ENCODE measurements at places on chromosomes 16 and 17. TPM values are rescaled to one million over a fixed set of nuclear protein-coding genes. Genes with fewer than 3 reads are reported as not detected.

DNA sequence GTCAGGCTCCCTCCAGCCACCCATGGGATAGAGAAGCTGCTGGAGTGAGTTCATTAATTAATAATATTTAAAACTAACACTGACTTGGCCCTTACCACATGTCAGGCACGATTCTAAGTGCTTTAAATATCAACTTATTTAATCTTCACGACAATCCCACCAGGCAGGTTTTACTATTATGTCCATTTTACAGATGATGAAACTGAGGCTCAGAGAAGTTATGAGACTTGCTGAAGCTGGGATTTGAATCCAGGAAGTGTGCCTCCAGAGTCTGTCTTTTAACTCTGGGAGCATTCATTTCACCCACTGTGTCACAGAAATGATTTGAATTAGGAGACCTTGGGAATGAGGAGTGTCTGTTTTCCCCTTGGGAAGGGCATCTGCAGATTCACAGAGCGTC is 8.8 kb downstream of the SPNS3 start:
- no peak for DNase-seq

DNA sequence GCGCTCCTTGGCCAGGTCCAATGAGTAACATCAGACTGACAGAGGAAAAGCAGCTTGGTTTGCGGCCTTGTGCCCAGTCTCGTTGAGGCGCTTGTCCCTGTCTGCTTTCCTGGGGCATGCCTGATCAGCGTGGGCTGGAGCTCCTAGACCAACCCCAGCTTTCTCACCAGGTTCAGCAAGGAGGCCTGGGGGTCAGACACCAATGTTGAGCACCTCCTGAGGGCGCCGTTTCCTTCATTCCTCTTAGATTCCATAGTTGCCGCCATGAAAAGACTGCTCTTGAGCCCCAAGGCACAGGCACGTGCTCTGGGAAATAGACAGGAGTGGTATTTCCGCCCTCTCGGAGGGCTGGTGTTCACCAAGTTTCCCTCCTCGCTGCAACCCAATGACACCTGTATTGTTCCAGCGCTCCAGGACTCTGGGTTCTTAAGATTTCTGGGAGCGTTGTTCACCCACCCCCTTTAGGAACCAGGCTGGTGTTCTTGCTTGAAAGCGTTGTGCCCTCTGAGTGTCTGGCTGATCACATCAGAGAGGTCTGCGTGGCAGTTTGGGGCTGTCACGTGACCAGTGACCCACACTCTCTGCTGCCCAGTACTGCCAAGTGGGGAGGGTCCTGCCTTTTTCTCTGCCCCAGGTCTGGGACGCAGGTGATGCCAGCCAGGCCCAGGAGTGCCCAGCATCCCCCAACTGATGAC is 18.0 kb downstream of the KCTD2 start:
- no peak for DNase-seq

- DNase-seq, result no peak
Observed at GRCh38 chr16:2874912-2875362, 8.1 kb upstream of the FLYWCH2 start.

- DNase-seq, result no peak
Observed at GRCh38 chr17:67470163-67470562, 93.1 kb downstream of the PITPNC1 start.

Gene CDH15
- not detected for total RNA-seq

Gene RHBDF1
- 17.5 TPM for total RNA-seq

Gene TSPOAP1
- total RNA-seq, result 0.87 TPM

GRCh38 chr17:36183001-36183971 is 6.8 kb upstream of the TBC1D3B start:
- no peak for DNase-seq

GRCh38 chr17:14209215-14209614 is 27.4 kb downstream of the CDRT15 start:
- DNase-seq, result no peak

Gene ZNF652
- 10.9 TPM for total RNA-seq

DNA sequence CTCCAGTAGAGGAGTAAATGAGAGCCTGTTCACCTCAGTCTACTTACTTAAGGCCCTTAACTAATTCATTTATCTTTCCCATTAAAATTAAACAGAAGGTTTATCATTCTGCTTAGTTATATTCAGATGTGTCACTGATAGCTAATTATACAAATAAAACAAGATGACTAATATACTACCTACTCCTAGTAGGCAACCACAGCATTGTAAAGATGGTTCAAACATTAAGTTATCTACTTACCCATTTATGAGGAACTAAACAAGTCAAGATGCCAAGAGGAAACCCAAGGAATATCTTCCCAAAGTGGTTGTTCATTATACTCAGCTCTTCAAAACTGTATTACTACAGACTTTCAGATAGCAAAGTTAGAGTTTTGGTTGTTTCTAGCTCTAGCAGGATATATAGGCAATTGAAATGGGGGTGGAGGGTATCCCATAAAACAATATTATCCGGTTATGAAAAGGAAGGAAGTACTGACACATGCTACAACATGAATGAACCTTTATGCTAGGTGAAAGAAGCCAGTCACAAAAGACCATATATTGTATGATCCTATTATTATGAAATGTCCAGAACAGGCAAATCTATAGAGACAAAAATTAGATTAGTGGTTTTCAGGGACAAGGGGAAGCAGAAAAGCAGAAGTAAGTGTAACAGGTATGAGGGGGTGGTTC is 56.5 kb downstream of the SPAG9 start:
- no peak for DNase-seq

Gene GNGT2
- total RNA-seq, result 1.4 TPM

DNA sequence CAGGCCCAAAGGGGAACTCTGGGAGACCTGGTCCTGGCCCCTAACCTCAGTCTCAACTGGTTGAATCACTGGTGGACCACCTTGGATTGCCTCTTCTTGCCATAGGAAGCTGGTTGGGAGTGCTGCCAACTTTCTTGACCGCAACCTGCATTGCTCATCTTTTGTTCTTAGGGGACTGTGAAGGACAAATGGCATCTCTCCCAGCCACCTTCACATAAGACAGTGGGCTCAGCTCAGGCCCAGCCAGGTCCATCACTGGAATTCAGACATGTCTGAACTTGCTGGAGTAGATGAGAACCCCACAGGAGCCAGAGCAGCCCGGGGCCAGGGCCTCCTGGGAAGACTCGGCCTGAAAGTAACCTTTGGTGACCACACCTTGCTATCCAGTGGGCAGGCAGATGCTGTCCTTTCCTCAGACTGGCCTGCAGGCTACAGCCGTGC is 18.8 kb downstream of the ADORA2B start:
- no peak for DNase-seq

Gene CTRB1
- not detected for total RNA-seq

Gene CCL17
- total RNA-seq, result not detected

Gene KRTAP4-9
- total RNA-seq, result 0.58 TPM

- DNase-seq, result no peak
Observed at GRCh38 chr16:49600976-49601375, 227.4 kb downstream of the C16orf78 start.

GRCh38 chr16:57156351-57156703 is 29.5 kb downstream of the PSME3IP1 start:
- DNase-seq, result no peak

DNA sequence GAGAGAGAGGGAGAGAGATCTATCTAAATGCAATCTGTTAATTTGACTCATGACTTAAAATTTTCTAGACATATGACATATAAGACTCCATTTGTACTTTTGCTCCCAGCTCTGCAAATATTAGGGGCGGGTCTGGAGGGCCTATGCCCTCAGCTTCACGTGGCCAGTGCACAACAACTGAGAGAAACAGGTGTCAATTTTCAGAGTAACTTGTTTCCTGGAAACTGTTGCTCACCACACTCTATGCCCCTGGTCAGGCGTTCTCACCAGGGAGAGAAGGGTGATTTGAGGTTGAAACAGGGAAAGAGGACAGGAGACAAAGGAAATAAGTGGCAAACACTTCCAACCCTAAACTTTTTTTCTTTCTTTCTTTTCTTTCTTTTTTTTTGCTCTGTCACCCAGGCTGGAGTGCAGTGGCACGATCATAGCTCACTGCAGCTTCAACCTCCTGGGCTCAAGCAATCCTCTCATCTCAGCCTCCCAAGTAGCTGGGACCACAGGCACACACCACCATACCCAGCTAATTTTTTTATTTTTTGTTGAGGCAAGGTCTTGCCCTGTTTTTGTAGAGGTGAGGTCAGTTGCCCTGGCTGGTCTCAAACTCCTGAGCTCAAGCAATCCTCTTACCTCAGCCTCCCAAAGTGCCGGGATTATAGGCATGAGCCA is 270.0 kb downstream of the SLC39A11 start:
- DNase-seq, result peak; percentile 9

- no peak for DNase-seq
Observed at GRCh38 chr17:29972277-29972676, 30.8 kb downstream of the EFCAB5 start.

DNA sequence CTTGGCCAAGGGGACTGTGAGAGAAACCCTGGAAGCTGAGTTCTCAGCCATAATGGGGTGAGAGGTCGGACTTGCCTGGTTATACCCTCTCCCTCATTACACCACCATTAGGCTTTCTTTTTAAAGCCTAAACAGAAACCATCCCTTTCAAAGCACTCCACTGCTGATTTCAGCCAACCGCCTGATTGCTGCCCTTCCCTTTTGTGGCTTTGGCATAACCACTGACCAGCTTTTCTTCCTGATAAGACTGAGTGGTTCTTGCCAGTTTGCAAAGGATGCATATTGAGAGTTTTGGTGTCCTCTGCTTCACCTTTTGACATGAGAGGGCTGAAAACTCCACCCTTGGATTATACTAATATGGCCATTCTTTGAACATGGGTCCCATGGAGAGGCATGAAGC is 308.2 kb upstream of the GOT2 start:
- DNase-seq, result no peak

DNA sequence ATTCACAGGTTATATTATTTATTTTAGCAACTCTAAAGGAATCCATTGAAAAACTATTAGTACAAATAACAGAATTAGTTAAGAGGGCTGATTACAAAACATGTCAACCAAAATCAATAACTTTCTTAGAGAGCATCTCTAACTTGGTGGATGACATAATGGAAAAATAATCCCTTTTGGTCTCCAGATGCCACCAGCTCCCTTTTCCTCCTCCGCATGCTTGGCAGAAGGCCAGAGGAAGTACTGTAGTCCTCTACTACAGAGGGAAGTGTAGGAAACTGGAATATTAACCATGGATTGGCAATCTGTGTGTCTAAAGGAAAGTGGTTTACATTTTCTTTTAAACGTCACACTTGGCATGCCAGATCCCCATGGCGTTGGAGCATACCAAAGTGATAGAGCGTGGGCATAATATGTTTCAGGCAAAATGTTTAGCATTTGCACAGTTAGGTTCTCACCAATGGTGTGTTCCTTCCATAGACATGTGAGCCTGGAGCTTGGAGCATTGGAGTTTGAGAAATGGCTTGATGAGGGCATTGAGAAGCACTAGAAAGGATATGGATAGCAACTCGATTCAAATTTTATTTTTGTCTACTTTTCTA is 106.3 kb downstream of the PRKCB start:
- no peak for DNase-seq

- no peak for DNase-seq
Observed at GRCh38 chr16:53219371-53219770, 164.6 kb downstream of the CHD9 start.

- DNase-seq, result no peak
Observed at GRCh38 chr17:49640556-49640955, 37.3 kb downstream of the SPOP start.

DNA sequence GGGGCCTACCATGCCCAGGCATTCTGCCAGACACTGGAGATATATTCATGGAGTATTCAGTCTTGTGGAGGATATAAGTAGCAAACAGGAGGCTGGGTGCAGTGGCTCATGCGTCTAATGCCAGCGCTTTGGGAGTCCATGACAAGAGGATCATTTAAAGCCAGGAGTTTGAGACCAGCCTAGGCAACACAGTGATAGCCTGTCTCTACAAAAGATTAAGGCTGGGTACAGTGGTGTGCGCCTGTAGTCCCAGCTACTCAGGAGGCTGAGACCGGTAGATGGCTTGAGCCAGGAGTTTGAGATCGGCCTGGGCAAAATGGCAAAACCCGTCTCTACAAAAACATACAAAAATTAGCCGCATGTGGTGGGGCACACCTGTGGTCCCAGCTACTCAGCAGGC is 37.7 kb upstream of the CDH3 start:
- no peak for DNase-seq

DNA sequence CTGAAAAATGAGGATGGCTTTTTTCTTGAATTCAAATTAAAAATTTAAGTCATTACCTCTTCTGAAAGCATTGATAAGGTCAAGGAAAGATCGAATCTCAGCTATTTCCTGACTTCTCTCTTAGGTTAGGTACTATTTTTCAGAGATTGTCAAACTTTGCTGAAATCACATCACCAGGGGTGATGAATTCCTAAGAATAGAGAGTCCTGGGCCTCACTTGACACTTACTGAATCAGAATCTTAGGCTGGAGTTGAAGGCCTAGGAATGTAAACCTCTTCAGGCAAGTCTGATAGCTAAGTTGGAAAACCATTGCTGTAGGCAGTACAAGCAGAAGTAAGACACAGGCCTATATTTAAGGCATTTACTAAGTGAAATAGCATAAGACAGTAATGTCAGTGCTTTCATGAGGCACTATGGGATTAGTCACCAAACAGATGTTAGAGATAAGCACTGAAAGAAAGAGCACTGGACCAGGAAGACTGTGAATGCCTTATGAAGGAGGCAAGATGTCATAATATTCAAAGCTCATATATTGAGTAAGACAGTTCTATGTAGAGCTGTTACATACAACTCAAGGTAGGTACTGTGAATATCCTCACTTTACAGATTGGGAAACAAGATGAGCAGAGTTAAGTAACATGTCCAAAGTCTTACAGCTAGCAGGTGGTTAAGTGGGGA is 21.5 kb downstream of the DCAF7 start:
- DNase-seq, result no peak

Gene MYH3
- total RNA-seq, result under 0.01 TPM

DNA sequence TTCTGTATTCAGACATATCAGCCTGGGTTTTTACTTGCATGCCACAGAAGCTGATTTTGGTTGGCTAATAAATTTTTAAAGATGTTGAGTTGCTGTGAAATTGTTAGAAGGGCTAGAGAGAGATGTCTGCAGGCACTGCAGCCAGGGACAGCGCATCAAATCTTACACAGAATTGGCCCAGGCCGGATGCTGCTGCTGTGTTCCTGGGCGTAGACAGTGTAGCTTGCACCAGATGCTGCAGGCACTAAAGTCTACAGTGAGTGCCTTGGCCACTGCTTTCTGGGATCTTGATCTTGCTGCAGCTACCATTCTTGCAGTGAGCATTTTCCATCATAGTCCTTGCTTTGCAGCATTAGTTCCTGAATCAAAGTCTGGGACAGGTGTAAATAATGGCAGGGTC is 169.9 kb downstream of the SPECC1 start:
- no peak for DNase-seq

- DNase-seq, result no peak
Observed at GRCh38 chr17:31721291-31722025, 137.6 kb downstream of the COPRS start.

GRCh38 chr16:69250081-69250480 is 61.1 kb upstream of the VPS4A start:
- no peak for DNase-seq

Gene ACSM2A
- not detected for total RNA-seq

Gene BAHCC1
- 4.8 TPM for total RNA-seq

Gene KRTAP1-1
- total RNA-seq, result not detected
